ENCODE measurements at places on chromosomes 5 and 9. TPM values are rescaled to one million over a fixed set of nuclear protein-coding genes. Genes with fewer than 3 reads are reported as not detected.

- no peak for DNase-seq
Observed at GRCh38 chr5:142324136-142324870, 518 bp downstream of the SPRY4 start.

DNA sequence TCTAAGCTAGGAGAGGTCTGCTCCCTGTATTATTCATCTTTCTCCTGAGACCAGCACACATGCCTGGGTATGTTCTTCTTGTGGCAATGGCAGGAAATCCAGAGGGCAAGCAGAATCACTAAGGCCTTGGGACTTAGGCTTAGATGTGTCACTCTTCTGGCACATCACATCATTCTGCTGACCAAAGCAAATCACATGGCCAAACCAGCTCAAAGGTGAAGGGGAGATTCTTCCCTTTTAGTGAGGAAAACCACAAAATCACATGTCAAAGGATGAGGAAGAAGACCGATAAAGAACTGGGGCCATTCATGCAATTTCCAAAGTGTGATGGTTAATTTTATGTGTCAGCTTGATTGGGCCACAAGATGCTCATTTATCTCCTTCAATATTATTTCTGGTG, 5.7 kb upstream of the AGGF1 start:
- DNase-seq = no peak

DNA sequence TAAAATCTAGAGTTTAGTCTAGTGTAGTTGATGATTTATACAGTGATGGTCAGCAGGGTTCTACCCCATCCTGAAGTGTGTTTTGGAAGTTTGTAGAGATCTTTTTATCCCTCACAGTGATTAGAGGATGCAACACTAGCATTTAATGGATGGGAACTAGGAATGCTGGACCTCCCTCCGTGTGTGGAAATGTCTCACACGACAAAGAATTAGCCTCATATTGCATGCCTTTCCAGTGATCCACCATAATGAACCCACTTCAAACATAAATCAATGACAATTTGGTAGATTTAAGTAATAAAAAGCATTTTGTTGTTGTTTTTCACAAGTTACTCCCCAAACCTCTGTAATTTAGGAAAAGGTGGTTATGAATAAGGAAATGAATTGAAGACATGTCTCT, 82.5 kb upstream of the LMNB1 start:
- DNase-seq = no peak

DNA sequence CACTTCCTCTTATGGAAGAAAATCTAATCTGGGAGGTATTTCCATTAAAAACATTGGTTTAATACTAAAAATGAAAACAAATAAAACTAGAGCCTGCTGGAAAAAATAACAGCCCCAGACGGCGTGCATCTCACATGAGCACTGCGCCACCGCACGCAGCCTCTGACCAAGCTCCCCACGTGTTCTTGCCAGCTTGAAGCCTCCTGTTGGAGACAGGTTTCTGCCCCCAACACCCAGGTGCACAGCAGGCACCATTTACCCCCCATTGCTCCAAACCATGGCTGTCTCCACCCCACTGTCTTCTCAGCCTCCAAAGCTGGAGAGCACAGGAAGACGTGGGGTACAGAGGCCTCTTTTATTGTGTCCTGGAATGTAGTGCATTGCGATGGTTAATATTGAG, 10.7 kb upstream of the COL5A1 start:
- DNase-seq = no peak

GRCh38 chr9:128882677-128883603, 1.0 kb downstream of the LRRC8A start:
- DNase-seq = no peak

DNA sequence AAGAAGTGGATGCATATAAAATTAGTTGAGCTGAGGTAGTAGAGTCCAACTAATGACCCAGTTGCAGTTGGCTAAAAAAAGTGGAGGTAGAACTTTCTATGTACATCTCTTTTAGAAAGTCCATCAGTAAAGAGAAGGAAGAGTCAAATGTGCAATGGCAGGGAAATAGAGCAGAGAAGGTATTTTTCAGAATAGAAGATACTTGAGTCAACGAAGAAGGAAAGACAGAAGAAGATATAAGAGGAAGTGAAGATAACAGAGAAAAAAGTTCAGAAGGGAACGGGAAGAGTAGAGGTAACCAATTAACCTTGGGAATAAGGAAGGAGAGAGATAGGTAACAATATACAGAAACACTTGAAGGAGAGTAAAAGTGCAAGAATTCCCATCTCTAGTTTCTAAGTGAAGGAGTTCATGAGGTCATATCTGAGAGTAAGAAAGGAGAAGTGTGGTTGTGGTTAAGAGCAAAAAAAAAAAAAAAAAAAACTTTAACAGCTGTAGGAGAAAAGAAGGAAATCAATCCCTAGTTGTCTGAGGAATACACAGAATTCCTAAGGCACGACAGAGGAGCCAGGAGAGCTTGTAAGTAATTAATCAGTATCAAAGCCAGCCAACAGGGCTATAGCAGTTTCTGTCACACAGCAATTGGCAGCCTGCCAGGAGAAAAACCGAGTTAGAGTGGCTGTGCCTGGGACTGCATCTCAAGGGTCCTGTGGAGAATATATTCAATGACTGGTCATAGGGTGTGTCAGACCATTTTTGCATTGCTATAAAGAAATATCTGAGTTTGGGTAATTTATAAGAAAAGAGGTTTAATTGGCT, 61.0 kb downstream of the ARL15 start:
- DNase-seq = no peak

- DNase-seq = no peak
Observed at GRCh38 chr9:89865357-89865756, 260.5 kb downstream of the GADD45G start.

Gene PCDHA13
- not detected for polyA plus RNA-seq
